ENCODE measurements at places on chromosomes 11 and 22.

- no peak for DNase-seq
These were observed 3.4 kb upstream of the NDUFC2 start for GRCh38 chr11:78083021-78083420.

DNA sequence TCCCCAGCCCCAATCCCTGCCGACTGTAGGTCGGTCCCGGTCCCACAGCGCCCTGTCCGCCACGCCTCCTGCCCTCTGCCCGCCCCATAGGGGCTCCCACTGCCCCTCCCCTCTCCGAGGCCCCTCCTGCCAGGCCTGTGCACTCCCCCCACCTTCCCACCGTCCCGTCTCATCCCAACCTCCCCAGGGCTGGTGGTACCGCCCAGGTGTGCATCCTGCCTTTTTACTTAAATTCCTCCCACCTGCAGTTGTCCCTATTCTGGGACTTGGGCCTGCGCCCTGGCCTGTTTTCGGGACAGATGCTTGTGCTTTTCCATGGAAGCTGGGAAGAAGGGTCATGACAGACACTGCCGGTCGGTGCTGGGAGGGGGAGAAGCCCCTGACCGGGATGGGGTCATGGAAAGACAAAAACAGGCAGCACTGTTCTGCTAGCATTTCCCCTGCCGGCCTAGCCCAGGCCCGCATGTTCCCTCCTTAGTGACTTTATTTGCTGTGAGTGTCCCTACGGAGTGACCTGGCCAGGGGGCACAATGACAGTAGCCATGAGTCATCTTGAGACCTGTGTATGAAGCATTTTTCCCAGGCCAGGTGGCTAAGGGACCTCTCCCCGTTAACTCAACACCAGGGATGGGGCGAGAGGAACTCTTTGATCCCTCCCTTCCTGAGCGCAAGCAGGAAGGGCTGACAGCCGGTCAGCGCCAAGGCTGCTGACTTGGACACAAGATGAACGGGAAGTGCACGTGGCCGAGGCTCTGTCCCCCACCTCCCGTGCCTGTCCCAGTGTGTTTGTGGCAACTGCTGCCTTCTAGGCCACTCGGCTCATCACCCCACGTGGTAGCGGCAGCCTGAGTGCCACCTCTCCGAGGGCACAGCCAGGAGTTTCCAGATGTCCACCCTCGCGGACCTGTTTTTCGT lies 7.1 kb downstream of the TBX1 start:
- no peak for DNase-seq

- DNase-seq, result no peak
These were observed 2.4 kb downstream of the GNB1L start for GRCh38 chr22:19852177-19852781.

GRCh38 chr11:14544611-14545010 lies 24.4 kb upstream of the PSMA1 start:
- DNase-seq, result peak; percentile 25

DNA sequence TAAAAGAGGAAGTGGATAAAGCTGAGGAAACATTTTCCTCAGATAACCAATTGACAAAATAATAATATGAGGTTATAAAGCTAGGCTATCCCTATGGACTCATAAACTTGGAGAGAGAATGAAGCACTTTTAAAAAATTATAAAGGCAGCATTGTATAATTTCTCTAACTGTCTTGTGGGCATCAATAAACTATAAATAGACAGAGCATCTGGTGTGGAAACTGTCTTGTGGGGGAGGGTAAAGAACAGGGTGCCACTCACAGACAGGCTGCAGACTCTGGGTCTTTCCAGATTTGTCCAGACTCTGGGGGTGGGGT lies 333.5 kb downstream of the BUD13 start:
- no peak for DNase-seq

DNA sequence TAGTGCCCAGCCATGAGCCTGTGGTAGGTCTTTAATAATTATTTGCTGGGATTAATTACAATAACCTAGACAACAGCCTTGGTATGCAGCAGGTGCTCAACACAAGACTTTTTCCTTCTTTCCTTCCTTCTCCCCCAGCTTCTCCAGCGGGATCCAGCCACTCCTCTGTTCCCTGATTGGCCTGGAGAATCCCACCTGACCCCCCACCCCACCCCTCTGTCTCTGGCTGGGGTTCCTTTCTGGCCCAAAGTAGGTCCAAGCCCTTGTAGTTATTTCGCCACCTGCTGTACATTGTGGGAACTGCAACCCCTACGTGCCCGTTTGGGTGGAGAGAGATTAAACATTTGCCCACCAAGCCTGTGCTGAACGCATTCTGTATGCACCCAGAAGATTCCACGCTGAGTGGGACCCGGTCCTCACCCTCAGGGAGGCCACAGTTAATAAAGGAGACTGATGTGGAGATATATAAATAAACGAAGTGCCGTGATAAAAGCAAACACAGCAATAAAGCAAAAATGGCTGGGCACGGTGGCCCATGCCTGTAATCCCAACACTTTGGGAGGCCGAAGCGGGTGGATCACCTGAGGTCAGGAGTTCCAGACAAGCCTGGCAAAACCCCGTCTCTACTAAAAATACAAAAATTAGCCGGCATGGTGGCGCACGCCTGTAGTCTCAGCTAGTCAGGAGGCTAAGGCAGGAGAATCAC lies 32.1 kb upstream of the DGKZ start:
- DNase-seq, result peak; percentile 81

DNA sequence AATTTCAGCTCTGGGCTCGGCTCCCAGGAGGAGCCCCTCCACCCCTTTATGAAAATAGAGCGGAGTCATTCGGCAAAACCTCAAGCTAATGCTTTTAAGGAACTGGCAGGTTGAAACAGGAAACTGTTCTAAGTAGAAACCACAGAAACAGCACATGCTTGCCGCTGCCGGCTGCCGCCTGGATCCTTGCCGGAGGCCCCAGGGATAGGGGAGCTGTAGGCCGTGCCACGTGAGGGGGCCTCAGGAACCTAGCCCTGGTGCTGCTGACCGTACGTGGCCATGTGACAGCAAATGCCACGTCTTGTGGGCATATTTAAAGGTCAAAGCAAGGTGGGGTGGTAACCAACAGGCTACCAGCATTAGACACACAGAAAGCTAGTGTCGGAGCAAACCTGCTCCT lies 77.9 kb upstream of the TIMP3 start:
- DNase-seq, result peak; percentile 43

DNA sequence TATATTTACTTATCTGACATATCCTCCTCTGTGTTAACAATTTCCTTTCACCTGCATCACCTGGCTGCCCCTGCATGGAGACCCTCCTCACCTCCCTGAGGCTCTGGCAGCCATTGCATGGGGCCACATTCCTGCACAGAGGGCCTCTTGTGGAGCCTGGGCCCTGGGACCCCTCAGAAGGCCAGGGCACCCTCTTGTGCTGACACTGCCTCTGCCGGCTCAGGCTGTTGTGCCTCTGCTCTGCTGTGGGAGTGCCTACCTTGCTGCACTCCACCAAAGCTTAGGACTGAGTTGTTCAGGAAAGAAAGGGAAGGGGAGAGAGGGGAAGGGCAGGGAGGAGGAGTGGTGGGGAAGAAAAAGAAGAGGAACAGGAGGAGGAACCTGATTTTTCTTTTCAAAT lies 194.5 kb downstream of the ADAMTS15 start:
- no peak for DNase-seq

DNA sequence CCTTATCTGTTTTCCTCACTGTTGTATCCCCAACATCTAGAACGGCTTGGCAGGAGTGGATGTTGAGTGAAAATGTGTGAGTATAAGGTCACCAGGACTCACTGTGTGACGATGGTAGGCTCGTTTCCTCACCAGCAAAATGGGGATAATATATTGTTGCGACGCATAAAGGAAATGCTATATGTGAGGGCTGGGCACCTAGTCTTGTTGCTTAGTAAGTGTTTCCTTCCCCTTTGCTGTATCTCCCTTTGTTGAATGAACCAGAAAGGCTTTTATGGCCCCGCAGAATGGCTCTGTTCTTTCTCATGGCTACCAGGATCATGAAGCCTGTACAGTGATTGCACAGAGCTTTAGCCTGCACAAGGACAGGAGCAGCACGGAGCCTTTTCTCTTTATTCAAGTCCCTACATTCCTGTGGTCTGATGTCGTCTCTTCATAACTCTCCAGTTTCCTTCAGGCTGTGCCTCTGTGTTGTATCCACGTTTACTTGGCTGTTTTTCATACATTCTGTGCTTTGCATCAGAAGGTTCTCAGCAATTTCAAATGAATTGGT lies 5.4 kb downstream of the TNRC6B start:
- no peak for DNase-seq

DNA sequence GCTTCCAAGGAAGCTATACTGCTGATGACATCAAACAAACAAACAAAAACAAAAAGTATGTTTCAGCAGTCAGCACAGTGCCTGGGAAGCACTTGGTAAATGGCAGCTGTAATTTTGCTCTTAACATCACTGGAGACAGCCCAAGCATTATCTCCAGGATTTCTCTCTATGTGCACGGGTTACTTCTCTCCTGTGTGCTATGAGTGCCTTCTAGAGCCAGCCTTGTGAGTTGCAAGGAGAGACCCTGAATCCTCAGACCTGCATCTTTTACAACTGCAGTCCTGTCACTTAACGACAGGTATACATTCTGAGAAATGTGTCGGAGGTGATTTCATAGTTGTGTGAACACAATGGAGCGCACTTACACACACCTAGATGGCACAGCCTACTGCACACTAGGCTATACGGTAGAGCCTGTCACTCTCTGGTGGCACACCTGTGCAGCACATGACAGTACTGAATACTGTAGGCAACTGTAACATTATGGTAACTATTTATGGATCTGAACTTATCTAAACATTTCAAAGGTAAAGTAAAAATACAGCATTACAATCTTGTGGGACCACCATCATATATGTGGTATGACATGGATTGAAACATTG lies 662.5 kb upstream of the B3GAT1 start:
- DNase-seq, result no peak

- no peak for DNase-seq
These were observed 52.5 kb downstream of the NECTIN1 start for GRCh38 chr11:119676461-119677020.

DNA sequence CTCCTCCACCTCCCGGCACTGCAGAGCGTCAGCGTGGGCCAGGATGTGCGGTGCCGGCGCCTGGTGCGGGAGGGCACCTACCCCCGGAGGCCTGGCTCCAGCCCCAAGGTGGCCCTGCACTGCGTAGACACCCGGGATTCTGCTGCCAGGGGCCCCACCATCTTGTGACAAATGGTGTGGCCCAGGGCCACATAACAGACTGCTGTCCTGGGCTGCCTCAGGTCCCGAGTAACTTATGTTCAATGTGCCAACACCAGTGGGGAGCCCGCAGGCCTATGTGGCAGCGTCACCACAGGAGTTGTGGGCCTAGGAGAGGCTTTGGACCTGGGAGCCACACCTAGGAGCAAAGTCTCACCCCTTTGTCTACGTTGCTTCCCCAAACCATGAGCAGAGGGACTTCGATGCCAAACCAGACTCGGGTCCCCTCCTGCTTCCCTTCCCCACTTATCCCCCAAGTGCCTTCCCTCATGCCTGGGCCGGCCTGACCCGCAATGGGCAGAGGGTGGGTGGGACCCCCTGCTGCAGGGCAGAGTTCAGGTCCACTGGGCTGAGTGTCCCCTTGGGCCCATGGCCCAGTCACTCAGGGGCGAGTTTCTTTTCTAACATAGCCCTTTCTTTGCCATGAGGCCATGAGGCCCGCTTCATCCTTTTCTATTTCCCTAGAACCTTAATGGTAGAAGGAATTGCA lies 13.5 kb downstream of the TSKU start:
- DNase-seq, result no peak

DNA sequence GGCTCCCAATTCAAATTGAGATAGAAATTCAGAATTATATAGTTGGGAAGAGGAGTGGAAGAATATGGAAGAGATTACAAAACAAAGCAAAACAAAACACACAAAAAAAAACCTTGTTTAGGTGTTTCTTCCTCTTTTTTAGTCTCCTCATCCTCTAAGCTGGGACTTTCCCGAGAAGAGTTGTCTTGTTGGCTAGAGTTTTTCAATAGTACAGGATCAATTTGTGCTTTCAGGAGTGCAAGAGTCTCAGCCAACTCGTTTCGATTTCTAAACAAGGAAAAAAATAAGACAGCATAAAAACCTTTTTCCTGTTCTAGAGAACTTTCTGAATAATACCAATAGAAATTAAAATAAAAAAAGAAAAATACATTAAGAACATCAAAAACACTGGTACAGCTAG lies 87.8 kb upstream of the CLNS1A start:
- no peak for DNase-seq

Data from CD4-positive, alpha-beta T cell treated with Interferon alpha-2 for 1 hour (primary cell).